HT1080 (cell line): ENCODE measurements at places on chromosomes 5 and 9. TPM values are rescaled to one million over a fixed set of nuclear protein-coding genes. Genes with fewer than 3 reads are reported as not detected.

The CCL28 gene
- 0.11 TPM in 1 of 2 replicates, not detected in the other for total RNA-seq

The EQTN gene
- not detected in 2 replicates for total RNA-seq

The SPATA31A7 gene
- not detected in 2 replicates for total RNA-seq

The SLC27A6 gene
- 0.26 and 0.27 TPM in 2 replicates for total RNA-seq

The SPINK13 gene
- 0.30 TPM in 1 of 2 replicates, not detected in the other for total RNA-seq

The SOHLH1 gene
- total RNA-seq: 0.23 TPM in 1 of 2 replicates, not detected in the other

The TTC16 gene
- total RNA-seq: not detected in 2 replicates

The RANBP3L gene
- total RNA-seq: 0.18 and 0.50 TPM in 2 replicates

The FOXD4L3 gene
- not detected in 2 replicates for total RNA-seq

The SCGB3A1 gene
- not detected in 2 replicates for total RNA-seq

GRCh38 chr5:81505672-81506071, 111.7 kb upstream of the ACOT12 start:
- DNase-seq: no peak

DNA sequence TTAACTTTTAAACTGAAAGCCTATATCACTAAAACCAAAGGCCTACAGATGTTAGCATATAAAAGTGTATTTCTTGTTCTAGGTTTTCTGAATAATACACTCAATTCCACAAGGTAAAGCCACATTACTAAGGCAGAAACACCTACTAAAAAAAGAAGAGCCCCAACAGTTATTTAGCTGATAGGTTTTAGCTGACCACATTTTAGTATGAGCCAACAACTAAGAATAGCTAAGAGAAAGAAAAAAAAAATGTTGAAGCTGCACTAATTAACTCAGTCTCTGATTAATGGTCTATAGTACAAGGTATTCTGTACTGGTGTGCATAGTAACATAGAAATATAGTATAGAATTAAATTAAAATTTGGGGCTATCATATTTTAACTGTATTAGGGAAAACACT, 23.5 kb downstream of the ZFR start:
- DNase-seq: no peak

- DNase-seq: no peak
Measured at GRCh38 chr5:174376056-174376455, 330.6 kb downstream of the NSG2 start.

GRCh38 chr9:91240596-91241165, 121.0 kb downstream of the AUH start:
- no peak for DNase-seq

- DNase-seq: peak; percentile 69
Measured at GRCh38 chr9:98263482-98264357, 8.3 kb upstream of the TBC1D2 start.

- no peak for DNase-seq
Measured at GRCh38 chr5:156354571-156354970, 27.6 kb downstream of the SGCD start.

DNA sequence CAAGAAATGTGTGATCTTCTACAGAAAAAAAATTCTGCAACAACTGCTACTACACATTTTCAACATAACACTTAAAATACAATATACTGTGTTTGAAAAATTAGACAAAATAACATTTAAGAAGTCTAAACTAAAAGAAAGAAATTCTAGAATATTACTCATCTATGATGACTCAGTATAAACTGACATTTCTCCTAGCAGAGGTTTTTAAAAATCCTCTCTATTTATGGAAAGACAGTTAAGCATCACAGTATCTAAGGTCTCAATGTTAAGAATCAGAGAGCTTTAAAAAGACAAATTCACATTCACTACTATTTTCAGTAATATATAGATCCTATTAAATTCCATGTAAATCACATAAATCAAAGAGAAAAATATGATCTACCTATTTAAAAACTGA, 61.3 kb downstream of the NR2F1-AS1 start:
- DNase-seq: no peak

DNA sequence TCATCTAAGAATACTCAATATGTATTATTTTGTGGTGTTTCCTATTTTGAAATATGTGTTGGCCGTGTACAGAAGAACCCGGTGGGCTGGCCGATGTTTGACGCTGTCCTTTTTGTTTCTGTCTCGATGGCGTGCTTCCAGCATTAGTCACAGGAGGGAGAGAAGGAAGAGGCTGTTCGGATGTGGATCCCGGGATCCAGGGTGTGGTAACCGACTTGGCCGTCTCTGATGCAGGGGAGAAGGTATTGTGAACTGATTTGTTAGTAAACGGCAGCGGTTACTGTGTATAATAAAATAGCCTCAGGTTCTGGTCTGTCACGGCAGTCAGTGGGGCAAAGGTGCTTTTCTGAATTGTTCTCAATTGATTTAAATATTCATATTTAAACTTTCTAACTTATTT, 275.0 kb downstream of the ARHGEF28 start:
- DNase-seq: peak; percentile 71

DNA sequence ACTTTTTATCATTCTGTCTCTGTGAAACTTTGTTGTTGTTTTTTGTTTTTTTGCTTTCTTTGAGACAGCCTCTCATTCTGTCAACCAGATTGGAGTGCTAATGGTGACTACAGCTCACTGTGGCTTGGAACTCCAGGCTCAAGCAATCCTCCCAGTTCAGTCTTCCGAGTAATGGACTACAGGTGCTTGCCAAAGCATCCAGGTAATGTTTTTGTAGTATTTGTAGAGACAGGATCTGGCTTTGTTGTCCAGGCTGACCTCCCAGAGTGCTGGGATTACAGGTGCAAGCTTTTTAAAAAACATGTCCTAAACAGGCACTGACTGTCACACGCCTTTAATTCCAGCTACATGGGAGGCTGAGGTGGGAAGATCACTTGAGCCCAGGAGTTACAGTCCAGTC, 235.1 kb downstream of the MEF2C start:
- no peak for DNase-seq

DNA sequence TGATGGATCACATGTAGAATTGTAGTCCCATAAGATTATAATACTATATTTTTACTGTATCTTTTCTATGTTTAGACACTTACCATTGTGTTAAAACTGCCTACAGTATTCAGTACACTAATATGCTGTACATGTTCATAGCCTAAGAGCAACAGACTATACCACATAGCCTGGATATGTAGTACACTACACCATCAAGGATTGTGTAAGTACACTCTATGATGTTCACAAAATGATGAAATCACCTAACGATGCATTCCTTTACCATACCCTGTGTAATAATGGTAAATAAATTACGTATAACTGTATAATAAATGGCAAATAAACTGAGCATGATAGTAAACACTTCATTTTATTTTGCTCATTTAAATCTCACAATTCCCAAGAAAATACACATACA, 60.3 kb downstream of the RICTOR start:
- DNase-seq: no peak

GRCh38 chr5:54602475-54602874, 84.9 kb downstream of the SNX18 start:
- no peak for DNase-seq

GRCh38 chr5:78495800-78496199, 135.4 kb downstream of the SCAMP1 start:
- no peak for DNase-seq

DNA sequence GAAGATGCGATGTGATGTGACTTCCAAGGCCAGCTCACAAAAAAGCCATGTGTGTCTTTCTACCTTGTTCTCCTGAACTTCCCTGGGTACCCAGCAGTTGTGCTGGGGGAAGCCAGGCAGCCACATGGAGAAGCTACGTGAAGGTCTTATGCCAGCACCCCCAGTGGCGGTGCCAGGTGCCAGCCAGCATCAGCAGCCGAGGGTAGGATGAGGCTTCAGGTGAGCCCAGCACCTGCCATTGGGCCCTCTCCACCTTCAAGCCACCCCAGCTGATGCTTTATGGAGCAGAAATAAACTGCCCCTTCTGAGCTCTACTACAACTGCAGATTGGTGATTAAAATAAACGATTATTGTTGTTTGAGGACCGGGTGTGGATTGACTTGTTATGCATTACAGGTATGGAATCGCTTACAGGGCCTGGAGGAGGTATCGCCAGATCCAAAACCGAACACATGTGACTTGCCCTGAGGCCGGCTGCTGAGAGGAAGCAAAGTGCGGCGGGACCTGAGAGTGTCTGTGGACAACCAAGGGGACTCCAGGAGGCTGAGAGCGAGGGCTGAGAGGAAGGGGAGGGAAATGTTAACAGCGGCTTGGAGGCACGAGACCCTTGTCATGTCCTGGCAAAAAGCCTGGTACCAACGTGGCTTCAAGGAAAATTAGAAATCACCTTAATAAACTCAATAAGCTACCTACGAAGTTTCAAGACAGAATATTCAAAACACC, 36.0 kb upstream of the OLFM1 start:
- no peak for DNase-seq

DNA sequence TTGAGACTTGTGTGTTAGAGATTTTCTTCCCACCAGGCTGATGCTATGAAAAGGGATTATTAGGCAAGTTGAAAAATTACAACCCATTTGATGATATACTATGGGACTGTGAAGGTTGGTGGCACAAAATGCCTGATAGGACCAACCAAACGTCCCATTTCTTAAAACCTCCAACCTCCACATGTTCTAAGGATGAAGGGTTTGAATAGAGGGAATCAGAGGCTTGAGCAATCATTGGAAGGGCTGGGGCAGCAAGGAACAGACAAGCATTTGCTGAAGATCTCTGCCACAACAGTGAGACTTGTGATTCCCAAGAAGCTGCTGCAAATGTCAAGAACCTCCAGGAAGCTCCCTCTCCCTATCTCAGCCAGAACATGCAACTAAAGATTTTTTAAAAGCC, 283.1 kb downstream of the ELAVL2 start:
- no peak for DNase-seq

DNA sequence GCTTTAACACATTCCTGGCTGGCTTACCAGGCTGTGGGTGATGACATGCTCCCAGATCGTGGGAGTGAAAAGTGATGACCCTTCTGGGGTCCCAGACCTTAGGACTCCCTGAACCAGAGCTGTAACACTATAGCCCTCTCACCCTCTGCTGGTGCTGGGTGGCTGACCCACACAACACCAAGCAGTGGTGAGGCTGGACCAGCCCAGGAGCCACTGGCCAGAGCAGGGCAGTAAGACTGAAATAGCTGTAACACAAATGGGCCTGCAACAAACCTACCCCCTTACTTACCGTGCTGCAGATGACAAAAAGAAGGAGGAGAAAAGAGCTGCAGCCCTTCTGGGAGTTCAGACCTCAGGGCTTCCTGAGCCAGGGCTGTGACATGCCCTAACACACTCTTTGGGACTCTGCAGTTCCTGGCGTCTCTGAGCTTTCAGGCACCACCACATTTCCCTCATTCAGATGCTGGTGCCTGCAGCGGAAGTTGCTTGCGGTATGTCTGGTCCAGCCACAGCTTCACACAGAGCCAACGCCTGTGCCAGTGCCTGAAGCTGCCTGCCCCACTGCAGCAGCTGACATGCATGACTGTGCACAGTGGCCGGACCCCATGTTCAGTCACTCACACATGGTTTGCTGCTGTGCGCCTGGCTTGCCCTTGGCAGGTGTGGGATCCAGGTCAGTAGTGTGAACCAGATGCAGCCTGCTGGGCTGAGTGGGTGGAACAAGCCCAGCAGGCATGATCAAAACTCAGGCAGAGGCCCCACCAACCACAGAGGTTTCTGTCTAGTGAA, 1247.4 kb downstream of the EFNA5 start:
- DNase-seq: no peak

DNA sequence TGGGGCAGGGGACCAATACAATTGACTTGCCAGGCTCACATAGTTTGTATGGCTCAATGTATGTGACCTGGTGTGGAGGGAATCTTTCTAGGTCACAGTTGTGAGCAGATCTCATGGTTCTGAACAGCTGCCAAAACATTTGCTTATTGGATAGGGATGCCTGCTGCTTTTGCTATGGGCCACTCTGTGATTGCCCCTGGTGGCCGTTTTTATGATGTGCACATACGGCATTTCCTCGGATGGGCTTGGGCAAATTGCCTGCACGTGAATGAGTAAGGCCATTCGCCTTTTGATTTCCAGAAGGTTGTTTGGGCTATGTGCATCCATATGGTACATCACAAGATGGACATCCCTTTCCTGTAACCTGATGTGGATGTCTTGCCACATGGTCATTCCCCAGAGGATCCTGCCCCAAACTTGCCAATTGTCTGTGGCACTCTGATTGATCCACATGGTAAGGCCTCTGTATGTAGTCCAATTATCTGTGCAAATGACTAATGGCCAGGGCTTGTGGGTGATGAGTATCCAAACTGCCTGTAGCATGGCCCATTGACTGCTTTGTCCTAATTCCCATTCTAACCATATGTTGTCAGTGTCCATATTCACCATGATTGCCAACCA, 10.7 kb upstream of the SLC22A4 start:
- DNase-seq: peak; percentile 76

GRCh38 chr5:73625944-73626811, at the start of gene ARHGEF28:
ARHGEF28 (plus strand) TSS chr5:73626196; CDS start chr5:73684852, 58,656 bp downstream.
- peak; percentile 61 for DNase-seq

- peak; percentile 54 for DNase-seq
Measured at GRCh38 chr5:133423618-133424282, 188.6 kb downstream of the FSTL4 start.

- DNase-seq: peak; percentile 51
Measured at GRCh38 chr9:116490321-116490720, 196.8 kb upstream of the TRIM32 start.

- DNase-seq: no peak
Measured at GRCh38 chr5:133128066-133128465, 76.3 kb downstream of the HSPA4 start.

DNA sequence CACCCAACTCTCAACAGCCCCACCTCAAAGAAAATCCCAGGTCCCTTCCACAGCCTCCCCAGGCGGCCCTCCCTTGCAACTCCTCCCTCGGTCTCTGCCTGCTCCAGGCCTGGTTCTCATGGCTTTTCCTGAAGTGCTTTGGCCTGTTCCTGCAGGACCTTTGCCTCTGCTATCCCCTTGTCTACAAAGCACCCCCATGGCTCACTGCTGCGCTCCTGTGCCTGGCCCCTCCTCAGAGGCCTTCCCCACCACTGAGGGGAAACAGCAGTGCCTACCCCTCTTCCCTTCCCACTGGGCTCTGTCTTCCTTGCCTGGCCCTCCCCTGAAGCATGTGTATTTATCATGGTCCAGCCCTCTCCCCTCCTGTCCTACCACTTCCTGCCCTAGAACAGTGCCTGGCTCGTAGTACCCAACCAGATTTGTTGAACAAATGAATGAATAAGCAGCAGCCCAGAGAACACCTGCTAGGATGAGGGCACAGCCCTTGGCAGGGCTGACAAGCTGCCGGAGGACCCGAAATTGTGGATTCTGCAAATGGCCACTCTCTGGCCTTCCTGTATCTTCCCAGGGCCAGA, 68.6 kb upstream of the LRRTM2 start:
- peak; percentile 14 for DNase-seq

- no peak for DNase-seq
Measured at GRCh38 chr5:93191035-93191817, 389.8 kb downstream of the NR2F1-AS1 start.

- no peak for DNase-seq
Measured at GRCh38 chr5:121640298-121640697, 211.4 kb upstream of the FTMT start.

GRCh38 chr9:105608721-105609598, 51.0 kb downstream of the FKTN start:
- peak; percentile 32 for DNase-seq

- no peak for DNase-seq
Measured at GRCh38 chr5:132775476-132775961, 1.5 kb downstream of the SEPTIN8 start.

DNA sequence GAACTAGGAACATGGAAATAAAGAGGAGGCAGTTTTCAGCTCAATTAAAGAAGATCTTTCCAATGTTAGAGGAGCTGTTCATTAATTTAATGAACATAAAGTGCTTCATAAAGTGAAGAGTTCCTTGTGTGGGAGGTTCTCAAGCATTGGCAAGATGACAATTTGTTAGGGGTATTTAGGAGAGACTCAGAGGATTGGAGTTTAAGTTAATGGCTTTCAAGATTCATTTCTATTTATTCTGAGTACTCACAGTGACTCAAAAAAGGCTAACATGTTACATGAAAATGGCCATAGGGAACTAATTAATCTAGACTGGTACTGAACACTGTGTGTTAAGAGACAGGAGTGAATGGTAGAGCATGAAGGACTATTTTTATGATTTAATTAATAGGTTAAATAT, 55.4 kb upstream of the CDH12 start:
- DNase-seq: no peak
